Effector memory CD8-positive, alpha-beta T cell (primary cell): ENCODE measurements at places on chromosomes 2 and 18.

- no peak for DNase-seq
Observed at GRCh38 chr2:240868286-240869108, at the start of gene AGXT. AGXT (plus strand) TSS chr2:240868824; CDS start chr2:240868866, 42 bp downstream.

DNA sequence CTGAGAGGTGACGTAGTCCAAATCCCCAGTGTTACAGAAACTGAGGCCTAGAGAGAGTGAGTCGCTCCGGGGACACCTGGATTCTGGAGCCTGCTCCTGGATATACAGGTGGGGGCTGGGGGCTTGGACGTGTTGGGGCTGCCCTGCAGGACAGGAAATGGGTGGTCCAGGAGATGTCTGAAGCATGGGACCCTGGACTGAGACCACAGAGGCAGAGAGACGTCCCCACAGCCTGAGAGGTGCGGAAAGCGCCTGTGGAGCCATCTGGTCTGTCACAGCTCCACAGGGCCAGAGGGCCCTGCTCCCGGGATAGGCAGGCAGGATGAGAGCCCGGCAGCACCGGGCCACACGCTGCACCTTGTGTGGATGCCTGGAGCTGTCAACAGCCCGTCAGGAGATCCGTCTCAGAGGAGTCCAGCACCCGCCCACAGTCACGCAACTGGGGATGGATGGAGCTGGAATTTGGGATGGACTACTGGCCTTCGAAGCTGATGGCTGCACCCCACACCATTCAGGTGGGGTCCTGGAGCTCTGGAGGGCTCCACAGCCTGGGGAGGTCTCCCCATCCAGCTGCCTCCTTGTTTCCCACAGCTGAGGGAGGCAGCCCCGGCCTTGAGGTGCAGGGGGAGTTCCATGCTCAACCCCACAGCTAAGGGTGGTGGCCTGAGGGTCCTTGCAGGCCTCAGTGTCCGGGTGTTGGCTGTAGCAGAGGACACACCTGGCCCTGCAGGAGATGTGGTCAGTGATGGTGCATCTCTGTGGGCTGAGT lies 303.0 kb downstream of the NDUFA10 start:
- DNase-seq: no peak

GRCh38 chr2:186780701-186781316 lies 68.2 kb downstream of the ZSWIM2 start:
- DNase-seq: no peak

DNA sequence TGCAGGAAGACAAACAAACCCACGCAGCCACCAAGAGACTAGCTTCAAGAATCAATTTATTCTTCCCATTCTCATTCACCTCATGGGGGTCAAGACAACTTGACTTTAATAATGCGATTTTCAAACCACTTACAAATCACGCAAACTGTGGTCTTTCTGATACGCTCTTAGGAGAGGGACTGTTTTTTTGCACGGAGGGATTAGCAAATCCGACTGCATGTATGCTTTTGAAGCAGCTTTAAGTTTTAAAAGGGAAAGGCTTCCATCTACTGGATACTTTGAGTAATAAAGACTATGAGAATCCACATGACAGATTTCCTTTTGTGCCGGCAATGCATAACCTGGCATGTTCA lies 322.9 kb upstream of the KCNJ3 start:
- no peak for DNase-seq

- DNase-seq: no peak
Observed at GRCh38 chr2:207688597-207688996, 22.8 kb upstream of the CCNYL1 start.

- DNase-seq: no peak
Observed at GRCh38 chr2:236656721-236657120, 87.1 kb downstream of the ACKR3 start.

GRCh38 chr2:179862898-179863458 lies 1.6 kb upstream of the ZNF385B start:
- no peak for DNase-seq

DNA sequence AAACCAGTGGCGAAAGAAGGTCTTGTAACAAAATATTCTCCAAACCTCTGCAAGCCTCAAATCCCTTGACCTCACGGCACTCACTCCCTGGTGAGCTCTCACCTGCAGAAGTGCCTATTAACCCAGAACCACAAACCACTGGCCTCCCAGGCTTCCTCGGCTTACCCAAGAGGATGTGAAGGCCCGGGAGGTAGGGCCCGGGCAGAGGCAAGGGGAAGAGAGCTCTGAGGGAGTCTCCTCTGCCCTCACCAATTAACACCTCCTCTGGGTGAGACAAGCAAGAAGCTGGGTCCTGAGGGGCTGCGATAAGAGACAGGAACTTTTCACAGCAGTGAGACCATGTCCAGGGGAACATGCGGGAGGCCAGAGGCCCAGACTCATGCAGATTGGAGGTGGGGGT lies 53.7 kb downstream of the EMX1 start:
- DNase-seq: no peak

DNA sequence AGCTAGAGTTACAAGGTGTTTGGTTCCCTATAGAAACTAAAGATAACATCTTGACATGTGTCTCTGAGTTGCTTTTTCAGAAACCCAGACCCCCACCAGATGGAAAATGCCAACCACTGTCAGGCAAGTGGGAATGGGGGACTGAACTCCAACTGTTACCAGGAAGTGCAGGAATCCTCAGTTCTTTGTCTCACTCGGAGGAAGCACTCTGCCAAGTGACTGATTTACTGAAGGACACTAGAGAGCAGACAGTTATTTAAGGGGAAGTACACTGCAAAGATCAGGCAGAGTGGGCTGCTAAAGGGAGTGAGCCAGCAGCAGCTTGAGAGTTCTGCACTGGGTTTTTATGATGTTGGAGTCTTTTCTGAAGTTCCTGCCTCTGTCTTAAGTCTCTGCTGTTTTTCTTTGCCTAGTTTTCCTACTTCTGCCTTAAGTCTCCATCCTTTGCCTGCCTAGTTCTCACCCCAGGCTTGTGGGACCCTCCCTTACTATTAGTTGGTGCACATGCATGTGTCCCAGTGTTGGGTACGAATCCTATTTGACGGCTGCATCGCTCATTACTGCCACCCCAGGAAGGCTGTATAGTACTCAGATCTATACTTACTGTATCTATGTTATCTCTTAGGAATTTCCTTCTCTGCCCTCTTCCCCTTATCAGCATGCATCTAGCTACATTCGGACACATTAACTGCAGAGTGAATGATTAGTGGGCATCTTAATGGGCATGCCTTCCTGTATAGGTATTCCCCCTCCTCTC lies 97.1 kb downstream of the TEX51 start:
- DNase-seq: no peak

DNA sequence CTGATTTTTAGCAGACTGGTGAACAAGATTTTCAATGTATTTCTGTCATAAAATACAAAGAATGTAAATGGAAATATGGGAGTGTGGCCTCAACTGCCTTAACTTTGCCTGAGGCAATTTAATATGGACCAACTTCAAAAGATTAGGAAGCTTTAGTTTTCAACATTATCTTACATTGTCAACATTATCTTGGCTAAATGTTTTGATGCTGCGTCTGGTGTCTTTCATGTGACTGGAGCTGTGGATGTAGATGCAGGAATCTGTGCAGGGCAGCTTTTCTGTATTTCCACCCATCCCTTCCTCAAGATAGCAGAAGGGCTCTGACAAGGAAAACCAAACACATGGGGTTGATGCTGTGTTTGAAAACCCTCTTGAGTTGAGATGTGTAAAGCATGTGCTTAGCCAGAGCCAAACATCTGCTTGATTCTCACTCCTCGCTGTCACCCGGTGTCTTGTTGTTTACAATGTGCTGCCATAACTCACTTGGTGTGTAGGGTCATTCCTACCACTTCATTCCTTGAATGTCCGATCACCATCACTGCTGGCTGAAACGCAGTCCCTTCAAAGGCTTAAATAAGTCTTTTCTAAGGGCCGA lies 33.0 kb downstream of the COPS8 start:
- DNase-seq: no peak

DNA sequence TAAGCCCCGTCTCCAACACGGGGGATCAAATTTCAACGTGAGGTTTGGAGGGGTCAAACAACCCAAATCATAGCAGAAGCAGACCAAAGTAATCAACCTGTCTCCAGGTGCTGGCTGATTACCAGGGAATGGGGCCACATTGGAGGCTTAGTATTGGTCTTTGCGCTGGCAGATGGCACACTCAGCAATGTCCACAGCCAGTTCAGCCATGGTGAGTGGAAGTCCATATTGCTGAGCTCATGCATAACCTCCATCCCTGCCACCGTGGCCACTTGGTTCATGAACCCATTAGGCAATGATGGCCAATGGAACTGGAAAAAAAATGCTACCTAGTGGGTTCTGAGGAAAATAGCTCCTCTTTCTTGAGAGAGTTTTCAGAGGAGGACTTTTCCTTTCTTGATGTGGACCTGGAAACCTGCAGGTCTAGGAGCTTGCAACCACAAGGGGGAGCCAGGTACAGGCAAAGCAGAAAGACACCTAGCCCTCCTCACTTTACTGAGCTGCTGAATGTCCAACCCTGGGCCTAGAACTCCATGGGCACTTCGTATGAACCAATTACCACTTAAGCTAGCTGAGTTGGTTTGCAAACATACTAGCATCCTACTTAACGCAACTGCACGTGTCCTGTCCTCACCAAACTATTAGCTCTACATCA lies 128.0 kb upstream of the GYPC start:
- DNase-seq: peak; percentile 63

GRCh38 chr2:167966937-167967913 lies 280.2 kb downstream of the STK39 start:
- no peak for DNase-seq

- no peak for DNase-seq
Observed at GRCh38 chr18:5661179-5661578, 117.4 kb upstream of the EPB41L3 start.

GRCh38 chr2:150465703-150466569 lies 21.5 kb downstream of the RND3 start:
- DNase-seq: no peak

GRCh38 chr2:166651080-166651675 lies 157.1 kb upstream of the SCN7A start:
- no peak for DNase-seq

- DNase-seq: no peak
Observed at GRCh38 chr2:213627054-213627710, 342.9 kb downstream of the SPAG16 start.

- no peak for DNase-seq
Observed at GRCh38 chr18:67916097-67916496, 399.6 kb upstream of the DSEL start.

GRCh38 chr2:210287301-210287700 lies 27.7 kb downstream of the MYL1 start:
- no peak for DNase-seq

DNA sequence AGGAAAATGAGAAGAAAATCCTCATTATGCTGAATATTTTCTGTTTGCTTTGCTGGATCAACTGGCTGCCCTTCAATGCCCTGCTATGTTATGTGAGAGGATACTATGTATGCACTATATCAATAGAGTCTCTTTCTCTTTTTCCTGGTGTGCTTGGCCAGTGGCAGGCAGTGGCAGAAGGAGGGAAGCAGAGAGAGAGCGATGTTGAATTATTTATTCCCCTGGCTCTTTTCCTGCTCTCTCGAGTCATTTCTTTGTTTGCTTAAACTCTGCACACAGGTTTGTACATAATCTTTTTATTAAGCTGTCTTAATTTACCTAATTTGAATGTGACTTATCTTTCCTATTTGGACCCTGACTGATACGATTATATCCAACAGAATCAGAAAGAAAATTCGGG lies 1727.3 kb downstream of the SUCLG1 start:
- DNase-seq: no peak

DNA sequence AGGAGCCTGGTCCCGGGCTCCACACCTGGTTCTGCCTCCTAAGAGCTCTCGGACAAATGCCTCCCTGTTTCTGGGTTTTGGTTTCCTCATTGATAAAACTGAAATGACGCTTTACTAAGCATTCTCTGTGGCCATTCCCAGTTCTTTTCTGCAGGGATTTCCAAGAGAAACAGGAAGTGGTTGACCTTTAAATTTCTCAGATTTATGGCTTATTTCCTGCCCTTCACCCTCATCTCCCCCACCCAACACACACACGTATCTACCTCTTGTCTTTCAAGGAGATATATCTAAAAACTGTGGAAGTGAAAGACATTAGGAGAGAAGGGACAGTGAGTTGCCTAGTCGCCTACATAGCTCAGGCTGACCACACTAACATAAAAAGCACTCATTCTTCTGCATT lies 53.0 kb downstream of the PIEZO2 start:
- no peak for DNase-seq

DNA sequence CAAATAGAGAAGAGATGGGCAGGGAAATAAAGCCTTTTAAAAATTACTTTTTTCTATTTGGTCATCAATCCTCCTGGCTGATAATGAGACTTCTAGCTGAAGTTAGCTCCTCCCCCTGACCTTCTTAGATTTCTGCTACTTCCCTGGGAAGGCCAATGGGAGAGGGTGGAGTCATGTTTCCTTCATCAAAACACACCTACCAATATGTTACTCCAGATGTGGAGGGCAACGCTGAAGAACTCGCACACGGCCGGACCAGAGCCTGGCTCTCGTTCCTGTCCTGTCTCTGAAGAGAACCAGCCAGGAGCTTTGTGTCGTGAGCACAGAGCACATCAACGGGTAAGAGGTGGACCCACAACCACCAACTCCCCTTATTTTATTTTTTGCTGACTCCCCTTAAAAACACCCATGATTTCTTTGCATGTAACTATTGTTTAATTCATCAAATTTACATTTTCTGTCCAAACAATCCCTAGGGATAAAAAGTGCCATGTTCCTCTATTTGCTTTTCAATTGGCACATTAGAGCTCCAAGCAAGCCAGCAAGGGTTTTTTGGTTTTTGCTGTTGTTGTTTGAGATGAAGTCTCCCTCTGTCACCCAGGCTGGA lies 94.9 kb downstream of the ADD2 start:
- DNase-seq: no peak

GRCh38 chr2:75547345-75548035 lies 13.2 kb downstream of the EVA1A start:
- no peak for DNase-seq

- DNase-seq: no peak
Observed at GRCh38 chr18:42801706-42802105, 313.8 kb downstream of the RIT2 start.

DNA sequence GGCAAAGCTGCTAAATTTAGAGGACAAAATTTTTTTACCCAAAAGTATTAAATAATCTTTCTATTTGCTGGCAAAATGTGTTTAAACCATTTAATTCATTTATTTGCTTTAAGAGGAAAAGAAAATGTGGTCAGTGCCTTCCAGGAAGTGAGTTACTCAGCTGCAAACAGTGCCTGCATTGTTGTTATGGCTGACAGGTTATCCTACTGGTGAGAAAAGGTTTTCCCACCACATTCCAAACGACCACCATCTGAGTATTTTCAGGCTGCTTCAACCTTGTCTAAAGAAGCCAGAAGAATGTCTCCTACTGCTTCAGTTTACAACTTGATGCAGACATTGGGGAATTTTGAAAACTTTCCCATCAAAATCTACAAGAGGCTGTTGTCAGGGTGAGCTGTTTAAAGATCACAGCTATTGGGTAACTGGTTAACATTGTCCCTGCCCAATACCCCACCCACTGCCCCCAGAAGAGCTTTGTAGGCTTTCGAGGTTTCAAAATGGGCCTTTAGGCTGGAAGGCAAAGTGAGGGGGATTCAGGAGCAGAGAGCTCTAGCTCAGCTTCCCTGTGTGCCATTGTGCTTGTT lies 461.3 kb upstream of the FANCL start:
- no peak for DNase-seq
